ENCODE measurements at places on chromosomes 7 and 10.

- peaks cover 4% of the 10 kb centered on the region for H3K36me3 ChIP-seq
- no peak overlapping the region for H3K27ac ChIP-seq
- no peaks in the 10 kb centered on the region for H3K27me3 ChIP-seq
- H3K4me1 ChIP-seq: peaks cover 13% of the 10 kb centered on the region
- DNase-seq: no peak
- H3K4me3 ChIP-seq: no peak overlapping the region
Observed at GRCh38 chr7:65746398-65746669, 126.5 kb upstream of the VKORC1L1 start.

DNA sequence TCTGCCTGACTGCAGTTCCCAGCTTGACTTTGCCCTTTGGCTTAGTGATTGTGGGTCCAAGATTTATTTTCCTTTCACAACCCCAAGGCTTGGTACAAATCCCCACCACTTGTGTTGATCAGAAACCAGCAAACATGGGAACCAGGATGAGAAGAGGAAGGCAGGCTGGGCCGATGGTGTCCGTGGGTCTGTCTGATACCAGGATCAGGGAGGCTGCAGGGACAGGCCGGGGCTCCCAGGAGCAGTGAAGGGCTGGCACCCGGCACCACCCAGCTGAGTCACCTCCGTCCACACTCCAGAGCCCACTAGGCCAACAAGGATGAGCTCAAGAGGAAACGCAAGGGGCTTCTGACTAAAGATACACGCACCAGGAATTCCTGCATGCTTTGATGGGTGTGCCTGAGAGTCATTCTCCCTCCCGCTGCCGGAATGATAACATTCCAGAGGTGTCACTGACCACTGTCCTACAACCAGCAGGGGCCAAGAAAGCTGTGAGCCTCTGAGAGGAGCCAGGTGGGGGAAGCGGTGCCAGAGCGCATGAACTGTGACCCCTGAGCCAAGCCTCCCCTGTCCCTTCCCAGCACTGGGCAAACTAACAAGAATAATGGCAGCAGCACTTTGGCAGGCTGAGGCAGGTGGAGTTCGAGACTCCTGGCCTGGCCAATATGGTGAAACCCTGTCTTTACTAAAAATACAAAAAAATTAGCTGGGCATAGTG lies 29.2 kb upstream of the PROSER2 start:
- no peak overlapping the region for H3K4me3 ChIP-seq
- no peaks in the 10 kb centered on the region for H3K36me3 ChIP-seq
- DNase-seq: no peak
- no peak overlapping the region for H3K27ac ChIP-seq
- H3K4me1 ChIP-seq: no peaks in the 10 kb centered on the region

DNA sequence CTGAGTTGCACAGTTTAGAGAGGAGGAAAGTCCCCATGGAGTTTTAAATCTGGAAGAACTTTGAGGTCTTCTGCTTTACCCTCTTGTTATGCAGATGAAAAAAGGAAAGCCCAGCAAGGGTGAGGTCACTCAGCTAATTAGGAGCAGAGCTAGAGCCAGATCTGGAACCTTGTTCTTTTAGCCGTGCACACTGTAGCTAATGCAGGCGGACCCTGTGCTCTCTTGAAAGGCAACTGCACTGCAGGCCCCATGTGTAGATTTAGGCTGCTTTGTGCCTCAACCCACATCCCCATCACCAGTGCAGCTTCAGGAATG lies 63.4 kb downstream of the SYPL1 start:
- H3K27ac ChIP-seq: no peak overlapping the region
- no peak for DNase-seq
- no peaks in the 10 kb centered on the region for H3K4me1 ChIP-seq
- no peaks in the 10 kb centered on the region for H3K36me3 ChIP-seq
- H3K4me3 ChIP-seq: no peak overlapping the region

DNA sequence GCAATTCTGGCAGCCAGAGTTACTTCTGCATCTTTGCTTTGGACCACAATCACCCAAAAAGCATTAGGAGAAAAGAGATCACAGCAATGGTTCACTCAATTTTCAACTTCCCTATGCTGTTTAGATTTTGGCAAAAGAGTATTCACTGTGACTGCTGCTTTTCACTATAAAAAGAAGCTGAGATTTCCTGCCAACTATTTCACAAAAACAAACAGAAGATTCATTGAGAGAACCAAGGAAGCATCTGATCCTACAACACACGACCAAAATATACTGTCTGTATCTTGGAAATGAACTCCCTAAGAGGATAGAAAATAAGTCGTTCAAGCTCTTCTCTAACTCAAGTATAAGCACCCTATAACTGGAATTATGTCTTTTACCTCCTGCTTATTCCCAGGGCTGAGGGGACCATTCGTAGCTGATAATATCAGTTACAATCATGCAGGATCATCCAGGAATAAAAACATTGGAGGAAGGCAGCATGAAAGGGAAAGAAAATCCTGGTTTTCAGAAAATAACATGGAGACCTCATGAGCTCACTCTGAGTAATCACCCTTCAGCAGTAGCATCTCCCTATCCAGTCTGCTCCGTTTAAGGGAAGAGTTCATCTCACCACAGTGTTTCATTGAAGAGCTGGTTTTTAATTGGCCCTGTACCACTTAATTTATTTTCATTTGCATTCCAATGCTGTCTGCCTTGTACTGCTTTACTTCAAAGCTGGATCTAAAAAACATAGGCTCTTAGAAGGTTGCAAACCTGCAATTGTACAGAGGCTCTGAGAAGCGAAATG lies 256.2 kb downstream of the PAXIP1 start:
- no peaks in the 10 kb centered on the region for H3K27me3 ChIP-seq
- DNase-seq: no peak
- no peaks in the 10 kb centered on the region for H3K36me3 ChIP-seq

DNA sequence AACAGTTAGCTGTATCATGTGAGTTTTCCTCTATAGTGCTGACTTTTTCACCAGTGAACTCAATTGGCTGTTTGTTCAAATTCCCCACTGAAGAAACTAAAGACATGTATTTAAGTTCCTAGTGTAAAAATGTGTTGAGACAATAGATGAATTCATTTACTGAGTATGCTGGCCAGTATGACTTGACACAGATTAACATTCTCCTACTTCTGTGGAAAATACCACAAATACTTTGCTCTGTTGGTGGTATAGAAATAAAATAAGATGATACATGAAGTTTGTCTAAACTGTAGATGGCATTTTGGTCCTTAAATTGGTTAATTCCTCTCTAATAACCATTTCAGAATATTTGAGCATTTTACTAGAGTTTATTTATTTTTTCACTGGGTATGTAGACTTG lies 227.7 kb upstream of the TEX47 start:
- no peaks in the 10 kb centered on the region for H3K36me3 ChIP-seq
- DNase-seq: no peak
- no peak overlapping the region for H3K4me3 ChIP-seq
- H3K27ac ChIP-seq: no peak overlapping the region
- H3K27me3 ChIP-seq: no peaks in the 10 kb centered on the region

DNA sequence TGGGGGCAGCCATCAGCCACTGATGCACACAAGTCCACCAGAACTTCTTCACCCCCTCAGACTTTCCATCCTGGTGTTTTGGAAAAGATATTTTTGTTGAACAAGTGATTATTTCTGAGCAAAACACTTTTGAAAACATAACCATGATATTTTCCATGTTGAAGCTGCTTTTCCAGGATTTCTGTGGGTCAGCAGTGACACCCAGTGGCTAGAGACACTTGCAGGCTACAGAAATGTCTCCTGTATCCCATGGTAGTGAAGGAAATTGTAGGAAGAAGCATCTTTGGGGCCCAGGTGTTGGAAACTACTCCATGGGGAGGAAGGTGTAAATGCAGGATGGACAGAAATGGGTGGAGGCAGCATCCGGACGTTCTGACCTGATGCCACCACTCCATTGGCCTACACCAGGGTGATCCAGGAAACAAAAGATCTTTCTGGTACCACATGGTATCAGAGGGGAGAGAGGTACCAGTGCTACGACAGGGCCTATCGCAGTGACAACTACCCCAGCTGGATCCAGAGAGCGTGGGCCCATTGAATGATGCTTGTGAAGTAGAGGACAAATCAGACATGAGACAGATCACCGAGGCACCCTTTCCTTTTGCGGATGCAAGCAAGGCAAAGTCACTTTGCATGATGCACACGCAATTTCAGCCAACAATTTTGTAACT lies 111.7 kb upstream of the COBL start:
- no peak overlapping the region for H3K27ac ChIP-seq
- no peak for DNase-seq
- no peaks in the 10 kb centered on the region for H3K36me3 ChIP-seq
- no peaks in the 10 kb centered on the region for H3K4me1 ChIP-seq

DNA sequence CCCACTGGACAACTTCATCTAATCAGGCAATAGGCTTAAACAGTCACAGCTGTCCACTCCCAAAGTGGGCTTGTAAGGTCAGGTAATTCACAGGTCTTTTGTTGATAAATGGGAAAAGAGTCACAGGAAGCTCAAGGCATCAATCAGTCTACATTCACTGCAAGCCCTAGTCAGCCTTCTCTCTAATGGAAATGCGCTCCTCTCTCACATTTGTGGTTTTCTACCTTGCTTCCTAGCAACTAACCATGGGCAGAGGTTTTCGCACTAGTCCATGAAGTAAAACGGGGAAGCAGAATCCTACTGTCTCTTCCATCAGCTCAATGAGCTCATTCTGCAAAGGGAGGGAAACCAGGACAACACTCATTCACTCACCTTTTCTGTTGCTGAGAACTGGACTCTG lies 53.5 kb upstream of the APBB1IP start:
- no peaks in the 10 kb centered on the region for H3K36me3 ChIP-seq
- H3K4me1 ChIP-seq: no peaks in the 10 kb centered on the region
- H3K27me3 ChIP-seq: no peaks in the 10 kb centered on the region
- no peak overlapping the region for H3K27ac ChIP-seq
- no peak overlapping the region for H3K4me3 ChIP-seq
- DNase-seq: no peak

GRCh38 chr7:134763960-134764359 lies 15.5 kb upstream of the CALD1 start:
- DNase-seq: no peak
- H3K4me3 ChIP-seq: no peak overlapping the region
- no peaks in the 10 kb centered on the region for H3K36me3 ChIP-seq
- peaks cover 3% of the 10 kb centered on the region for H3K4me1 ChIP-seq
- H3K27ac ChIP-seq: no peak overlapping the region

- H3K4me3 ChIP-seq: no peak overlapping the region
- no peaks in the 10 kb centered on the region for H3K36me3 ChIP-seq
- H3K27me3 ChIP-seq: no peaks in the 10 kb centered on the region
- H3K4me1 ChIP-seq: no peaks in the 10 kb centered on the region
Observed at GRCh38 chr7:85997515-85997914, 646.2 kb upstream of the GRM3 start.

- peaks cover 13% of the 10 kb centered on the region for H3K27me3 ChIP-seq
- peaks cover 1% of the 10 kb centered on the region for H3K36me3 ChIP-seq
- H3K4me1 ChIP-seq: no peaks in the 10 kb centered on the region
Observed at GRCh38 chr7:4266270-4267040, 415.6 kb upstream of the FOXK1 start.

GRCh38 chr10:30014511-30014910 lies 44.9 kb downstream of the JCAD start:
- H3K4me1 ChIP-seq: no peaks in the 10 kb centered on the region
- no peaks in the 10 kb centered on the region for H3K36me3 ChIP-seq
- peaks cover 70% of the 10 kb centered on the region for H3K27me3 ChIP-seq
- H3K27ac ChIP-seq: no peak overlapping the region
- H3K4me3 ChIP-seq: no peak overlapping the region

- H3K4me1 ChIP-seq: peaks cover 35% of the 10 kb centered on the region
- peaks cover 1% of the 10 kb centered on the region for H3K36me3 ChIP-seq
- H3K4me3 ChIP-seq: peak overlapping the region; percentile 88
- peak overlapping the region; percentile 98 for H3K27ac ChIP-seq
- DNase-seq: no peak
Observed at GRCh38 chr10:22438711-22439110, 93.4 kb downstream of the SPAG6 start.

GRCh38 chr10:79147796-79148451 lies 79.2 kb downstream of the ZMIZ1 start:
- DNase-seq: no peak
- H3K4me3 ChIP-seq: no peak overlapping the region
- peaks cover 80% of the 10 kb centered on the region for H3K4me1 ChIP-seq
- peaks cover 9% of the 10 kb centered on the region for H3K36me3 ChIP-seq
- H3K27me3 ChIP-seq: no peaks in the 10 kb centered on the region

- H3K36me3 ChIP-seq: no peaks in the 10 kb centered on the region
Observed at GRCh38 chr10:128463991-128464760, 338.0 kb upstream of the MKI67 start.

DNA sequence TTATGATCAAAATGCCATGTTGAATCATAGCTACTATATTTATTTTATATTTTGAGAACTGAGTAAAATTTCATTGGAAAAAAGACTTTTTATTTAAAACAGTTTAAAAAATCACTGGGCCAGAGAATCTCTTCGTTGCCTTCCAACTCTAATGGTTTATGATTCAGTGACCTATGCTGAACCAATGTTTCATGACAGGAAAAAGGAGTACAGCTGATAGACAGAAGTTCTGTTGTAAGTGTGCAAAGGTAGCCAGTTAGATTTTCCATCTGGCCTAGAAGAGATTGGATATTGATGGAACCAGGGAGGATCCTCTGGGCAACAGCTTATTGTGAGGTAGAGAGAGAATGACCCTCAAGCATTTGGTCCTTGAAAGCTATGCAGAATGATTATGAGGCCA lies 745.8 kb downstream of the SUGCT start:
- no peak overlapping the region for H3K4me3 ChIP-seq
- no peaks in the 10 kb centered on the region for H3K4me1 ChIP-seq
- no peaks in the 10 kb centered on the region for H3K27me3 ChIP-seq
- DNase-seq: no peak
- no peak overlapping the region for H3K27ac ChIP-seq
- no peaks in the 10 kb centered on the region for H3K36me3 ChIP-seq

DNA sequence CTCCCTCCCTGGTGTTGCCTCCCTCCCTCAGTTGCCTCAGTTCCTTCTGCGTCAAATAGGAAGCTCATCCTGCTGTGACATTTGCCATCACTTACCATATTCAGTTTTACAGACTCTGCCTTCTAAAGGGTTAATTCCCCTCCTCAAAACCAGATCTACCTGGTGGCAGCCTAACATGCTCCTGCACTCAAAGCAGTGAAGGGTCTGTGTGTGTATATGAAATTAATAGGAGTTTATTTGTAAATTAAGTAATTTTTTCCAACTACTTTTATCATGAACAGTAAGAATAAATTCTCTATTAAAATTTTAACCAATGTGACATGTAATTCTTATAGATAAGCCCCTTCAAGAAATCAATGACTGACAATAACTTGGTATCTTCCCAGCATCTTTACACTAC lies 158.6 kb upstream of the INSYN2A start:
- peaks cover 5% of the 10 kb centered on the region for H3K27me3 ChIP-seq
- no peaks in the 10 kb centered on the region for H3K4me1 ChIP-seq
- no peak overlapping the region for H3K4me3 ChIP-seq
- H3K27ac ChIP-seq: no peak overlapping the region
- no peaks in the 10 kb centered on the region for H3K36me3 ChIP-seq

DNA sequence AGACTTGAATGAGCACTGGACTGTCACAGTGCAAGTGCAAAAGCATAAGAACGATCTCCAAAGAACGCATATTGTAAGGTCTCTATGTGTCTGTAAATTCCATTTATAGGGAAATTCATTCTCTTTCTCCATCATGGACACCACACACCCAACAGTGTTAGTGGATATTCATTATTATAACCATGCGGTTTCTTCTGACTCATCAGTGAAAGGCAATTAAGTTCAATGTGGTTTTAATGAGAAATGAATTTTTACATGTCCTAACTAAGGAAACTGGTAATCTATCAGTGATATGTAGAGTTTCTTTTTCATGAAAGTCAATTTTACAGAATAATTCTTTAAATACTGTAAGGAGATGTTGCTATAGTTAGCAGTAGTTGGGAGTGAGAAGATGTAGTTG lies 25.9 kb downstream of the GIMAP8 start:
- H3K4me1 ChIP-seq: peaks cover 91% of the 10 kb centered on the region
- H3K27me3 ChIP-seq: no peaks in the 10 kb centered on the region
- DNase-seq: no peak
- no peak overlapping the region for H3K4me3 ChIP-seq
- H3K27ac ChIP-seq: peak overlapping the region; percentile 77
- peaks cover 84% of the 10 kb centered on the region for H3K36me3 ChIP-seq

All from activated naive CD4-positive, alpha-beta T cell treated with anti-CD3 and anti-CD28 coated beads, Interleukin-2, amount 10 ng/mL, durations not matched to agents 7 days and 5 days (primary cell).